ENCODE measurements at places on chromosomes 1 and 21.

- DNase-seq = no peak
Measured at GRCh38 chr1:244970236-244970743, 105.9 kb upstream of the HNRNPU start.

DNA sequence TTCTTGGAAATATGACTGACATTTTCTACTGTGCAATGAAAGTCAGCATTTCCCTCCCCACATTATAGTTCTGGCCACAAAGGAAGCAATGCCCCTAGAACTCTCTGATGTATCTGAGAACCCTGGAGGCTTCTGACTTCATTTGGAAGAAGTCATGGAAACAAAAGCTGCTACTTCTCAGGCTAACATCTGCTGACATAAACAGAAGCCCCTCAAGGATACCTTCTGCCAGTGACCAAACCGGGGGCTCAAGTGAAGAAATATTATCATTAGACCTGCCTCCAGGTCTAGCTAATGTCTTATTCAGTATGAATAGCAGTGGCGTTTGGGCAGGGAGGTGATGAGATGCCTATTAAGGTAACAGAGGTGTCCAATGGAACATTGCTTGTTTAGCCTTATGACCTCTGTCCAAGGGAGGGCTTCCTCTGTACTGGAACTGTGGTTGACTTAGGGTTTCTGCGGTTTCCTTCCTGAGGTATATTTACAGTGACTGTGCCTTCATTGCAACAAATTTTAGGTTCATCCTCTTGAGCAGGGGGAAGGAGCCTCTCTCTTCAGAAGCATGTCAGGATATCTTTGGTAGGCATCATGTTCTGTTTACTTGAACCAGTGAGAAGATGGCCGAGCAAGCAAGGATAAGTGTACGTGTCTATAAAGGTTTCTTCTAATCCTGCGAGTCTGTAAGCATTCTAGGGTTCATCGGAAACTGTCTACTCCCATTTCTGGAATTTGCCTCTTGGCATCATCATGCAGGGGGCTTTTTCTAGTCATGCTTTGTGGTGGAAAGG lies 161.7 kb downstream of the PBX1 start:
- DNase-seq = no peak

DNA sequence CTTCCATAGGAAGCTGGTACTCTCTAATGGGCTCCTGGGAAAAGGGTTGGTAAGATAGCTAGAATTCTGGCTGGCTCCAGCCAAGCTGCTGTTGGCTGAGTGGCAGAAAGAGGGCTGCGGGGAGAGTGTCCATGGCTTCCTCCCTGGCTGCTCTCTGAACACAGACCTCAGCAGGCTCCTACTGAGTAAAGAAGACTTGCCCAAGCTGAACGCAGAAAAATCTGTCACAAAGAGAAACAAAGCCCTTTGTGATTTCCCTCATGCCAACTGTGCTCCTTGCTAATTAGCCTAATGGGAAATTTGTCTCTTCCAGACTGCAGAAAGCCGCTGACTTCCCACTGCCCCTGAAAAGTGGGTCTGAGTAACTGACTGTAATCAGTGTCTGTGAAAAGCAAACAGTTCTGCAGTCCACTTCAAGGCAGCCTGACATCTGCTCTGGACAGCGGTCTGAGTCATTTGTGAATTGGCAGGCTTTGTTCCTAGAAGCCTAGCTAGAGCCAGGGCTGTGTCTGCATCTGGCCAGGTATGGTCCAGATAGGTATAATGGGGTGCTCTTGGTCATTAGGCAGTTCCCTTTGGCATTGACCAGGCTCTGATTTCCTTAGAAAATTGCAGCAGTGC lies 282.8 kb downstream of the ZNF648 start:
- no peak for DNase-seq

DNA sequence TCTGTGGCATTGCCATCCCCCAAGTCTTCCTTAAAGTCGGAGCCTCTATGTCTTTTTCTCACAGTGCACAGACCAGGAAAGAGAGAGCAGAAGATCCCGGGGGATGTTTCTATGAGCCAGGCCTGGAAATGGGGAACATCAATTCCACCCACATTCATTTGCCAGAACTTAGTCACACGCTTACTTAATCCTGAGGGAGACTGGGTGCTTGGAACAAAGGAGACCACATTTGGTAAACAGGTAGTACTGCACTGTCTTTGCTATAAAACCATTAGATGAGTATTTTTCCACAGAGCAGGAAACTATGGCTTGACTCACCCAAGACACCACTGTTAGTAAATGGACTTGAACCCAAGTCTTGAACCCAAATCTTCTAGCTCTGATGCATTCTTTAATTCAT lies 60.7 kb upstream of the CTTNBP2NL start:
- no peak for DNase-seq

DNA sequence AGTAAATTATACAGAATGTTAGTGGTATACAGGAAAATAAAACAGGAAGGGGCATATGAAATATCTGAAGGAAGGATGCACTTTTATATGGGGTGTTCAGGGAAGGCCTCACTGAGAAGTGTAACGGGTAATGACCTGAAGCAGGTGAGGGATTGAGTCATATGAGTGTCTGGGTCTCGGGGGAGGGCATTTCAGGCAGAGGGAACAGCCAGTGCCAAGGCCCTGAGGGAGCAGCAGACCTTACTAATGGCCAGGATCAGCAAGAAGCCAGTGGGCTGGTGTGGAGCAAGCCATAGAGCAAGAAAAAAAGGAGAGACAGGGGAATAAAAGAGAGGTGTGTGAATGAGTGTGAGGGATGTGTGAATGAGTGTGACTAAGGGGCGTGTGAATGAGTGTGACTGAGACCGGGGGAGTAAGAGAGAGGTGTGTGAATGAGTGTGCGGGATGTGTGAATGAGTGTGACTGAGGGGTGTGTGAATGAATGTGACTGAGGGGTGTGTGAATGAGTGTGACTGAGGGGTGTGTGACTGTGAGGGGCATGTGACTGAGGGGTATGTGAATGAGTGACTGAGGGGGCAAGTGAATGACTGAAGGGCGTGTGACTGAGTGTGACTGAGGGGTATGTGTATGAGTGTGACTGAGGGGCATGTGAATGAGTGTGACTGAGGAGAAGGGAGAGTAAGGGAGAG lies 107.2 kb downstream of the GLIS1 start:
- DNase-seq = no peak

GRCh38 chr21:46168659-46169386 lies 13.4 kb upstream of the FTCD start:
- no peak for DNase-seq

GRCh38 chr1:38834937-38835827 lies 24.4 kb downstream of the RRAGC start:
- DNase-seq = no peak

DNA sequence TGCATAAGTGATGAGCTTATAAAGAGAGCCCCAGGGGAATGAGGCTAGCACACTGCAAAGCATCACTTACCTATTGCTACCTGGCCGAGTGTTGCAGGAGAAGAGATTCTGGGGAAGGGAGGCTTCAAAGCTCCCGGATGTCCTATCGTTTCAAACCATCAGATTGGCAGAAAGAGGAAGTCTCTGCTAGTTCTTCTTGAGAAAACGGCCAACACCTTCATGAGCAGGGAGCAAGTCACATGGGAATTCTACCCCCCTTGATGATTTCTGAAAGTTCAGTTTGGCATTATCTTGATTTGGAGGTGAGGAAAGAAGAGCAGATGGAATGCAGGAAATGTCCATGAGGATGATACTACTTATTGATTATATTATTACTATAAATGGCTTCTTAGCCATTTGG lies 16.2 kb downstream of the SYF2 start:
- DNase-seq = no peak

DNA sequence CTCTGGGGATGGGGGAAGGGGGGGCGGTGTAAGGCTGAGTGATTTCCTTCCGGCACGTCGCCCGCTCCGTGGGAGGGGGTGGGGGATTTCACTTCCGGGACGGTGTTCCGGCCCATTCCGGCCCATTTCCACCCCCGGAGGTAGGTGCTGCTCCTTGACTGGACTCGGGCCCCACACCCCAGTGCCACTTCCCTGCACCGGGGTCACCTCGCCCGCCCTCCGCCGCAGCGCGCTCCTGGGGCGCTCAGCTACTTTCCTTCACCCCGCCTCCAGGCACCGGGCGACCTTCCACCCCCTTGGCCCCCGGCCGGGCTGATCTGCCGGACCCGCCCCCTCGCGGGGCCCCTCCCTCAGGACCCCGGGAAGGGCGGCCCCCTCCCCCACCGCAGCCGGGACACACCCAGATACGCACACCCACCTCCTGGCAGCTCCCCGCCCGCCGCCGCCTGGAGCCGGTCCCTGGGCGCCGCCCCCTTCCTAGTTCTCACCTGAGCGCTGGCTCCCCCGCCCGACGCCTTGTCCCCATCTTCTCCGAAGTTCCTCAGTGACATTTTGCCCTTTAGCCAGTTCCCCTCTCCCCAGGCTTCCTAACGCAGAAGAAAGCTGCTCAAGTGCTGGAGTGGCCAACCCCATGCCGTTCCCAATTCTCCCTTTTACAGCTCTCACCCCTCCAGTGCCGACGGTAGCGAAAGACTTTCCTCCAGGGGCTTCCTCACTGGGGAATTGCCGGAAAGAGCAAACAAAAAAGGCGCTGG lies at the start of gene ZBTB37:
Gene ZBTB37 (plus strand): TSS at position 115 of the 755 bp plus-strand sequence. CDS start 1,846 bp downstream, outside the sequence.
- peak; percentile 60 for DNase-seq

DNA sequence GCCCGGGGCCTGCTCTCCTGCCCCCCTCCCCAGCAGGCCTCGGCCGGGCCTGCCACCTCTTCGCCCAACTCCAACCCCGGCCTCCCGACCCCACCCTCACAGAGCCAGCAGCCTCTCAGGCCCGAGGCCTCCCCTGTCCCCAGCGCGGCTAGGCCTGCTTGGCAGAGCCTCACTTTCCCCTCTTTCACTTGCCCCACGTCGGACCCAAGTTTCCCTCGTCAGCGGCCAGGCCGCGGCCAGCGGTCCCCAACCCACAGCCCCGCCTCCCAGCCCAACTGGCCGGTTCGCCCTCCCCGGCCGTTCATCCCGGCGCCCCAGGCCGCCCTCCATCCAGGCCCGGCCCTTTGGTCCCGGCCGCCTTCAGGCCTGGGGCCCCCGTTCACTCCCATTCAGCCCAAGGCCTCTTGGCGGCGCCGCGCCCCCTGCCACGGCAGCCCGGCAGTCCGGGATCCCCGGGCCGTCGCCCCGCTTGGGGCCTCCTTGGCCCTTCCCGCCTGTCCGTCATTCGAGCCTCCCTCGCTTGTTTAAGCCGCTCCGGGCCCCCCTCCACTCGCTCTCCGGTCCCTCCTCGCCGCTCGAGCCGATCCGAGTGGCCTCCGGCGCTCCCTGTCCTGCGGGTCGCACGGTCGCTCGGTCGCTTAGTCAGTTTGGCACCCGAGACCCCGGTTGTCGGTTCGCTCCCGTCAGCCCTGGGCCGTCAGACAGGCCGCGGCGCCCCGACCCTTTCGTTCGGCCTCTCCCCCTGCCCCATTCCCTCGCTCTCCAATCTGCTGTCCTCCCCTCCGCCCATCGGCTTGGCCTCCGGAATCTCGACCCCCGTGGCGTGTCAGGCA lies 1.4 kb downstream of the LRRC41 start:
- DNase-seq = no peak

DNA sequence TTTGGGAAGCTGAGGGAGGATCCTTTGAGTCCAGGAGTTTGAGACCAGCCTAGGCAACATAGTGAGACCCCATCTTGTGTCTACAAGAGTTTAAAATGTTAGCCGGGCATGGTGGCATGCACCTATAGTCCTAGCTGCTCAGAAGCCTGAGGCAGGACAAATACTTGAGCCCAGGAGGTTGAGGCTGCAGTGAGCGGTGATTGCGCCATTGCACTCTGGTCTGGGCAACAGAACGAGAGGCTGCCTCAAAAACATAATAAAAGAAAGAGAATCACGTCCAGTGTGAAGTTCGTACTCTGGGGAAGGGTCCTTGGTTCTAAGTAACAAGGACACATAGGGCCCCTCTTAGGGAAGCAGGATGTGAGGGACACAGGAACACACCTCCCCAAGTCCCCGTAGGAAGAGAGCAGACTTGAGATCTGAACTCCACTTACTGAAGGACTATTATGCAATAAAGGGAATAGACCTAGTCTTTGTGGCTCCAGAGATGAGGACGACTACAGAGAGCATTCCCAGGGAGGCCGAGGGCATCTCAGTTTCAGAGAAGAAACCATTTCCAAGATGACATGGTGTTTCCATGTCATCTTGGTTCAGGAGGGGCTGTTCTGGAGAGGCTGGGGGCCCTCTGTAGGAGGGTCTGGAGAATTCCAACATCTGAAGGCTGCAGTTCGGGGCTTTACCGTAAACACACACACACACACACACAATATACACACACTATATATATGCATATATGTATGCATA lies 10.8 kb upstream of the ENO1 start:
- no peak for DNase-seq

DNA sequence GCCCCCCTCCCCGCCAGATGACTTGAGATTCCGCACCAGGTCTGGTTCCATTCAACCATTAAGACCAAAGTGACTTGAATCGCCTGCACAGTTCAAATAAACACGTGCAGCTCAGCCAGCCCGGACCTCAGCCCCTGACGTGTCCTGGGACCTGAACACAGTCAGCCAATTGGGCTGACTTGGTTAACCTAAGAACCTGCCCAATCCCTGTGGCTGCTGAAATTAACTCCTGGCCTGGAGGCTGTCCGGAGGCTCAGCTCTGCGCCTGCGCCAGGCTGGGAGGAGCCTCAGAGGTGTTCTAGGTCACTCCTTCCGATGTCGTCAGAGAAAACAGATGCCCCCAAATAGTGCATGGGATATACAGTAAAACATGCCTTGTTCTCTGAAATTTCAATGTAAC lies 73.4 kb downstream of the SCCPDH start:
- no peak for DNase-seq

- DNase-seq = no peak
Measured at GRCh38 chr1:172600615-172601014, 58.3 kb upstream of the FASLG start.

DNA sequence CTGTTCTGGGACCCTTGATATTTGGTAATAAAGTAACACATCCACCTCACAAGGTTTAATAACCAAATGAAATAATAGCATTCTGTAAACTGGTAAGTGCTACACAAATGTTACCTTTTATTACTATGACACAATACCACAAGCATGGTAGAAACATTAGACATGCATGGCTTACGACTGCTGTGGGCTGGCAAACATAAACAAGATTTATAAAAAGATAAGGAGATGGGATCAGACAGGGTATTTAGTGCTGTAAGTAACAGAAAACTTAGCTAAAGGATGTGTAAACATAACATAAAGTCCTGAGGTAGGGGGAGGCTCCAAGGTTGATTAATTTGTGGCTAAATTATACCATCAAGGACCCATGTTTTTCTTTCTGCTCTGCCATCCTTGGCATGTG lies 212.6 kb downstream of the BARHL2 start:
- DNase-seq = no peak

DNA sequence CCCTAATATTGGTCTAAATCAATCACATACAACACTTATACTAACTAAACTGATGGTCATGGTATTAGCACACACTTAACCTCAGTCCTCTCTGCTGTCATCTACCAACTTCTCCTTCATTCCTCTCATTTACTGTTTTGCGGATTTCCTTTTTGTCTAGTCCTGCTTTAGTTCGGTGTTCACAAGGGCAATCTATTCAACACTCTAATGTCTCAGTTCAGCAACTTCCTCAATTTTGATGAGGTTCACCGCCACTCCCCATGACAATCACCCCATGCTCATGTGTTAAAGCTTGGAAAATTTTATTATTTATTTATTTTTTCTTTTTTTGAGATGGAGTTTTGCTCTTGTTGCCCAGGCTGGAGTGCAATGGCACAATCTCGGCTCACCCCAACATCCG lies 301.1 kb downstream of the PTPRC start:
- DNase-seq = no peak

GRCh38 chr1:72946903-72947499 lies 664.7 kb upstream of the NEGR1 start:
- DNase-seq = no peak
